ENCODE measurements at places on chromosomes 6 and 20.

GRCh38 chr20:35040646-35041045, 52.0 kb downstream of the TRPC4AP start:
- DNase-seq = no peak

DNA sequence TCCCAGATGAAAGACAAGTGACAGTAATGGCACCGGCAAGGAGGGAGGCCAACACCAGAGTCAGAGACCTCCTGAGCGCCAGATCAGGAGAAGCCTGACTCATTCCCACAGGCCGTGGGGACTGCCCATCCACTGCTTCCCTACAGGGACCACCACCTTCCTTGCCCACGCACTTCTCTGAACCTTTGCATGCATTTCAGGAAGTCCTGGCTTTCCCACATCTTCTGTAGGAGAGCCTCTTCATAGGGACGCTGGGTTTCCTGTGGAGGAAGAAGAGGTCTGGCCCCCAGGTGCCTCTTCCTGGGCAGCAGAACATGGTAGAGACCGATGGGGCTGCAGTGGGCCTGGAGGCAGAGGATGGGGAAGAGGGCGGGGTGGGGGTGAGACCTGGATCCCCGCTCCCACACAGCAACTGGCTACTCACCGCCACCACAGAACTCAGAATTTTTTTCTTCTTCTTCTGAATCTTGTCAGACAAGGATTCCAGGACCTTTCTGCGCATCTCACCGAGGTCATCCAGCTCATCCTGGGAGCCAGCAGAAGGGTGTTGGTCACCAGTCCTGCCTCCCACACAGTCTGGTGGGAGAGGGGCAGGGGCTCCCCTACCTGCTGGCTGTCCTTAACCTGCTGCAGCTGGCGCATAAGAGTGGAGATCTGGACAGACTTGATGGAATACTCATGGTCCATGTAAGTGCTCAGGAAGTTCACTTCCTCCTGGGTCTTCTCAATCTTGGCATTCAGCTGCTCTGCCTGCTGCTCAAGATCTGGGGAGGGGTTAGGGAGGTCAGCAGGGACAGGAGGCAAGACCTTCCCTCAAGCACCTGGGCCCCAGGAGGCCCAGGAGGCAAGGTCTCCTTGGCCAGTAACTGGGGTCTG, 13.7 kb downstream of the C20orf96 start:
- no peak for DNase-seq

DNA sequence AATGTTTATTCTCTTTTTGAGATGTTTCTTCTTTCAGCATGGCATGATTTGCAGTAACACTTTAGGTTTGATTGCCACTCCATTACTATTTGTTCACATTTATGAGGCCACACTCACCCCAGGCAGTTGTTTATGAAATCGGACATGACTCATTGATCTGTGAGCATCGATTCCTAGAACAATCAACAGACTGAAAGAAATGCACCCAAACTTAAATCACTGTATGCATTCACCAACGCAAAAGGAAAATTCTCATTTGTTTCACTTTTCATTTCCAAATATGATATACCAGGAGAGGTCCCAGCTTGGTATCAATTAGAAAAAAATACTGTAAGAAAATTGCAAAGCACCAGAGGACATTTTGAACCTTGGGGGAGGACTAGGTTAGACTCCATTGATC, 5.4 kb upstream of the GJA10 start:
- DNase-seq = no peak

- no peak for DNase-seq
Observed at GRCh38 chr20:8635837-8636236, 433.1 kb upstream of the PLCB4 start.

DNA sequence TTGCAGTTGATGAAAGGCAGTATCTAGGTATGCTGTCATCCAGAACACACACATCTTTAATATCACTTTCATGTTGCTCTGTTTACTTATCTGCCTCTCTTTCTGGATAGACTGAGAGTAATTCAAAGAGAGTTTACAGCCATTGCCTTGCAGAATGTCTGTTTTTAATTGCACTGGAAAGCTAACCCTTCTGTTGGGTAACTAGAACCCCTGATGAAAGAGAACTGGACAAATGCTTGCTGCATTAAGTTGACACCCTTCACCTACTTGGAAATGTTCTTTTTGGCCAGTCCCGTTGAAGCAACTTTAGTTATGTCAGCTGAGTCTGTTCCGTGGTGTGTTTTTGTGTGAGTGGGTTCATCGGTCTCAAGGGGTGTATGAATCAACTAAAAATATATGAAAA, 383.8 kb upstream of the CITED2 start:
- DNase-seq = no peak

GRCh38 chr20:17467120-17467655, 64.0 kb downstream of the BFSP1 start:
- no peak for DNase-seq

- DNase-seq = peak; percentile 32
Observed at GRCh38 chr6:25889877-25890853, 16.1 kb upstream of the SLC17A3 start.

GRCh38 chr6:38153798-38154345, 334.3 kb downstream of the ZFAND3 start:
- DNase-seq = no peak
